ENCODE measurements at places on chromosomes 12 and 14.

DNA sequence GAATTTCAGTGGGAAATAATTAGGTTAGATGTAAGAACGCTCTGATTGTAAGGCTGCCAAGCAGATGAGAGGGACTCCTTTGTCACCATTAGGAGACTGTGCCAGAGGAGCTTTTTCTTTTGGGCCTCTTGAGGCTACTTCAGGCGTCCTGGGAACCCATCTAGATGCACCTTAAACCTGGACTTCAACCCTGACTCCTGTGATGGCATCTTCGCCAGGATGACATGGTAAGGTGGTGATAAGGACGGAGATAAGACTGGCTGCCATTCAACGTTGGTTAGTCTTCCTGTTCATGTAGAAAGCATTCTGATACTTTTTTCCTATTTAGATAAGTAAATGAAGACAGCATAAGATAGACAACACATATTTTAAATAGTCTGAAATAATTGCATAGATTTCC, 36.3 kb downstream of the STK38L start:
- no peak for DNase-seq

- no peak for DNase-seq
Measured at GRCh38 chr12:3077572-3078081, 448 bp downstream of the TSPAN9 start.

- DNase-seq: no peak
Measured at GRCh38 chr12:97404543-97404942, 58.1 kb upstream of the RMST start.

- no peak for DNase-seq
Measured at GRCh38 chr12:104579718-104580495, 123.2 kb downstream of the CHST11 start.

DNA sequence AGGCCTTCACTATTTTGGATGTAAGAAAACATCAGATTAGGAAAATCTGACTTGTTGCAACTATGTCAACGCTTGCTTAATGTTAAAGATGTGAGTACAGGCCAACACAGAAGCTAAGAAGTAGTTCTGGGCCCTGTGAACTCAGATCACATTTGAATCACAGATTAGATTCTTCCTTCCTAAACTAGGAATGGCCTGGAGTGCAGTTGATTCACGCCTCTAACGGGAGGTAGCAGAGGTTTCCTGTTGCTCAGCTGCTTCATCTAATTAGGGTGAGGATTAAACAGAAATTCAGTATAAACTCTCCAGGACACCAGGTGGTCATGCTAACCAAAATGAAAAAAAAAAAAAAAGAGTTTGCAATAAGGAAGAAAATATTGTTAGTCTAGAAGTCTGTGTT, 314.3 kb downstream of the TRHDE start:
- no peak for DNase-seq

GRCh38 chr14:78403278-78403815, 233.2 kb downstream of the NRXN3 start:
- no peak for DNase-seq

- no peak for DNase-seq
Measured at GRCh38 chr12:26841085-26841484, 8.1 kb upstream of the ITPR2 start.

GRCh38 chr12:69894800-69895383, 69.9 kb downstream of the MYRFL start:
- DNase-seq: no peak

GRCh38 chr14:67963960-67964812, 144.6 kb downstream of the RAD51B start:
- DNase-seq: no peak

GRCh38 chr14:74855945-74856344, 20.0 kb downstream of the PROX2 start:
- DNase-seq: no peak

DNA sequence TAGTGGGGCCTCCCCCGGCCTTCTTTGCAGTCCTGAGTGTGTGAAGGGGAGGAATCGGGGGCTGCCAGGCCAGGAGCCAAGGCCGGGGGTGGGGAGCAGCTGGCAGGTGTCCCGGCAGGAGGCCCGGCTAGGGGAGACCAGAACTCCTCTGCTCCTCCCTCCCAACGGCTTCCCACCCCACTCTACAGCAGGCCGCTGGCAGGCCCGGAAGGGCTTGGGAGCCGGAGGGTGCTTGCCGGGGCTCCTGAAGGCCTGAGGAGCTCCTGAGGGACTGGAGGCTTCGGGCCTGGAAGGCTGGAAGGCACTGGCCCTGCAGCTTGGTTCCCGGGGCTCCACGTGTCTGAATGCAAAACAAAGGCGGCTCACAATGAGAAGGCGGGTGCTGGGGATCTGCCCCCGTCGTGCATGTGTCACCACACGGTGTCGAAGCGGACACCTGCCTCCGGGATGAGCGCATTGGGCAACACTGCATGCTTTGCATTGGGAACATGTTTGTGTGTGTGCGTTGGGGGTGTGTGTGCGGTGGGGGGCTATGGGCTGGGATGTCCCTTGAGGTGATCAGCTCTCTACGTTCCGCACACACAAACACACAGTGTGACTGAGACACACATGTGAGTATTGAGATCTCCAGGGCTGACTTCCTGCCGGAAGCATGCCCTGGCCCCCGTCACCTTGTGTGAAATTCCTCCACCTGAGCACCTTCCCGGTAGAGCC, 30.9 kb upstream of the ANKRD9 start:
- DNase-seq: no peak

DNA sequence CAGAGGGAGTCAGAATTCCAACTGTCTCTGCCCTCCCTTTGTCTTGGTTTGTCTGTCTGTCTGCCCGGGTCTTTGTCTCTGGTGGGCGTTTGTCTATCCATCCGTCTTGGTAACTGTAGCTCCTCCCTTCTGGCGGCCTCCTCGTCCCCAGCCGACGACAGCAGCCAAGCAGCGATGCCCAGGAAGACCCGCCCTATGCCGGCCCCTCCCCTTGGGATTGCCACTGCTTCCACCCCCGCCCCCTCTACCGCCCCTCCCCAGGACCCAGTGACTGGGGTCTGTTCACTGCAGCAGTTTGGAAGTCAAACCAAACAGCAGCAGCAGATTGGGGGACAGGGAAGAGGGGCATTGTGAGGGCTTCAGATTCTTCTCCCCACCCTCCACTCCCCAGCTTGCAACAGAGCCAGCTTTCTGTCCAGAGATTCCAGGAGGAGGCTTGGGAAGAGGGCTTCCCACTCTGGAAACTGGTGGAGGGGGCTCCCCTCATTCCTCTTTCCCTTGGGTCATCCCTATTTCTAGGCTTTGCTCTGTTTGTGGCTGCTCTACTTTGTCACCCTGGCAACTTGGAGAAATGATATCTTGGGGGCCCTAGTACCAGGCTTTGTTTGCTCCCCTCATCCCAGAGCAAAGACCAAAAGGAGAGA, 2.4 kb upstream of the RARG start:
- no peak for DNase-seq

GRCh38 chr12:100311317-100311716, 44.3 kb downstream of the SCYL2 start:
- no peak for DNase-seq

GRCh38 chr14:51621654-51622053, 30.1 kb upstream of the FRMD6 start:
- no peak for DNase-seq

DNA sequence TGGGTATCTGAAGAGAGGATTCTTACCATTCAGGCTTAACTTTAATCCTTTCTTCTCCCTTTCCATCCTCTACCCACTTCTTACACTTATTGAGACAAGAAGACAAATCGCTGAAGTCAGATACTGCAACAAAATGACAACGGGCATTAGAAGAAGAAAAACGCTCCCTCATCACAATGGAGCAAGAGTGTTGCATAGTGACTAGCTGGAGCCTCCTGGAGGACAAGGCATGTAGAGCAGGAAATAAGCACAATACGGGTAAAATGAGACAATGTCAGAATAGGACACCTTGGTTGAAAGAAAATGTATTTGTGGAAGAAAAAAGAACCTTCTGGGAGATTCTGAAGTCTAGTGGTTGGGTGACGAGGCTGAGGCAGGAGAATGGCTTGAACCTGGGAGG, 501.0 kb downstream of the RERGL start:
- no peak for DNase-seq

- no peak for DNase-seq
Measured at GRCh38 chr14:69662636-69663299, 51.4 kb downstream of the SUSD6 start.

DNA sequence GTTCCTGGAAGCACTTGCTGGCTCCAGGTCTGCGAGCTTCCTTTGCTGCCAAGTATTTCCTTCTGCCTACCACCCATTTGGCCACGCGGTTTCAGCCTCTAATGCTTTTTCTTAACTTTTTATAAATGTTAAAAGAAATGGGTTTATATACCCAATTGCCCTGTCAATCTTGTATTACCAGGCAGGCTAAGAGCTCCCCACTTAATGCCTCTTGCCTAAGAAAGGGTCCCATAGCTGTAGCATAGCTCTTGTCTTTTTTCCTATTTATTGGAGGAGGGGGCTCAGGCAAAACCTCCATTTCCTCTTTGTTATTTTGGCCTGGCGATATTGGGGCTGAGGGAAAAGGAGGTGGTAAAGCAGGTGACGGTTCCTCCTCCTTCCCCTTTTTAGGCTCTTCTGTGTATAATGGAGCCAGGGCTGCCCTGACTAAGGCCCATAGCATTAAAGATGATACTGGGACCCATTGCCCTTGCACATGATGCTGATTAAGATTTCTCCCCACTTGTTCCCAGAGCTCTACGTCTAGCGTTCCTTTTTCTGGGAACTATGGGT, 21.6 kb upstream of the BLTP3B start:
- no peak for DNase-seq

- no peak for DNase-seq
Measured at GRCh38 chr12:100258127-100258526, 8.8 kb downstream of the DEPDC4 start.

DNA sequence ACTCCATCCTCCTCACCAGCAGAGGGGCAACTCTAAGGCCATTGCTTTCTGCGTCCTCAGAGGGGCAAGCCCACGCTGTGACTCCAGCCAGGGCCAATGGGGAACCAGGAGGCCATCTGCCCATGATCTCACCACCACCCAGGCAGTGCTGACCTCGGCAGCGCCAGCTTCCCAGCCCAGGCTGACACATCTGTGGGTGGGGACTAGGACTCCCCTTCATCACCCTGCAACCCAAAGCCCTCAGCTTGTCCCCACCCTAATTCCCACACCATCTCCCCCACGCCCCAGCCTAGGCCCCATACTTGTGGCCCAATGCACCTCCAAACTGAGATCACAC, 58.6 kb downstream of the VWF start:
- no peak for DNase-seq

- no peak for DNase-seq
Measured at GRCh38 chr12:121490401-121491281, 90.2 kb downstream of the KDM2B start.

DNA sequence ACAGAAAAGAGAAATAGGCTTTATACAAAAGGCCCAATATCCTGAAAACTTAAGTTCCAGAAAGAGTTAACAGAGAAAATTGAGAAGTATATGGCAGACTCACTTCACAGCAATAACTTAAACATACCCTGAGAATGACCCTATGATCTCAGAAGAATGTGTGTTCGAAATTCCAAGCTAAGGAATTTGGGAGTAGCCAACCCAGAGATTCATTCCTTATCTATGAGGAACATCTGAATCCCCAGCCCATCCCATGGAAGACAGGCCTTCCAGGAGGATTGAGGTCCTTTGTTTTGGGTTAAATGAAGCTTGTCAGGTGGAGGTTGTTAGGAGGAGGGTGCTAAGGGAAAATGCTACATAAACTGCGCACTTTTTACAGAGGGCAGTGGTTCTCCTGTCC, 7.5 kb upstream of the SAV1 start:
- no peak for DNase-seq

DNA sequence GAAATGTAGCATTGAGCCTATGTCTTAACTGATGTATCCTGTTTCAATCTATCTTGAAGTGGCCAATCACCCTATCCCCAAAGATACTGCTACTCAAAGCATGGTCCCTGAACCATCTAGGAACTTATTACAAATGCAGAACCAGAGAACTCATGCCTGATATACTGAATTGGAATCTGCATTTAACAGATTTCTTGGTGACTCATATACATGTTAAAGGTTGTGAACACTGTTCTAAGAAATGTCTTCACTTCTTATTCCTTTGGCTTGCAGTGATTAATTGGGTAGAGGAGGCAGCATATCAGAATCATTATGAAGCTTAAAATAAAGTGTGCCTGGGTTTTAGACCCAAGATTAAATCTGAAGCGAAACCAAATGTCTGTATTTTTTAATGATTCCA, 795.6 kb downstream of the DIO2 start:
- no peak for DNase-seq

GRCh38 chr12:67855103-67855502, 134.1 kb upstream of the IFNG-AS1 start:
- no peak for DNase-seq

DNA sequence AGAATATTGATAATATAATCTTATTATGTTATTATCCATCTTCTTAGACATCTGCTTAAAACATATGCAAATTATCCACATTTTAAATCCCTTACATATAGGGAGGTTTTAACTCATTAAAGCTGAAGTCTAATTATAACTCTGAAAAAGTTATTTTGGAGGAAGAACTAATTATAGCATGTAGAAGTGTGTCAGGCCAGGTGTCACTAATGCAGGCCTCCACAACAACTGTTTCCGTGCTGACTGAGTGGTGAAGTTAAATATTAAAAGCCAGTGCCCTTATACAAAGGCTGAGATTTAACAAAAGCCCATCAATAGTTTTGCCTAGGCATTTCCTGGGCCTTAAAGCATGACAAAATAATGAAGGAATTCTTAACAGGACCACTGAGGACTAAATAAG, 157.4 kb downstream of the LRRK2 start:
- DNase-seq: no peak

DNA sequence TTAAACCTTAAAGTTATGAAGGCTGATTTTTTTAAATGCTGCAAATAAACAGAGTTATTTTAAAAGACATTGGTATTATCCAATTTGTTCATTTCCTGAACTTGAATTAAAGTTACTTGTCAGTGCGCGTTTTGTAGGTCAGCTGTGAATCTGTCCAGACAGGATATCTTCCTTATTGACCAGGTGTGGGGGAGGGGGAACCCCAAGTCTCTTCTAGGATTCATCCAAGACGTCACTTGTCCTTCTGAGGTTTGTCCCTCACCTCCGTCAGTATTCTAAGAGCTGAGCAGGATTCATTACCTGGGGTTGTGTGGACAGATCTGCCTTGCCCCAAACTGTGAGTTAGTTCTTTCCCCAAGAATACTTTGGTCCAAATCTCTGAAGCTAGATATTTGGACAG, 8.8 kb upstream of the PRIMA1 start:
- DNase-seq: no peak

DNA sequence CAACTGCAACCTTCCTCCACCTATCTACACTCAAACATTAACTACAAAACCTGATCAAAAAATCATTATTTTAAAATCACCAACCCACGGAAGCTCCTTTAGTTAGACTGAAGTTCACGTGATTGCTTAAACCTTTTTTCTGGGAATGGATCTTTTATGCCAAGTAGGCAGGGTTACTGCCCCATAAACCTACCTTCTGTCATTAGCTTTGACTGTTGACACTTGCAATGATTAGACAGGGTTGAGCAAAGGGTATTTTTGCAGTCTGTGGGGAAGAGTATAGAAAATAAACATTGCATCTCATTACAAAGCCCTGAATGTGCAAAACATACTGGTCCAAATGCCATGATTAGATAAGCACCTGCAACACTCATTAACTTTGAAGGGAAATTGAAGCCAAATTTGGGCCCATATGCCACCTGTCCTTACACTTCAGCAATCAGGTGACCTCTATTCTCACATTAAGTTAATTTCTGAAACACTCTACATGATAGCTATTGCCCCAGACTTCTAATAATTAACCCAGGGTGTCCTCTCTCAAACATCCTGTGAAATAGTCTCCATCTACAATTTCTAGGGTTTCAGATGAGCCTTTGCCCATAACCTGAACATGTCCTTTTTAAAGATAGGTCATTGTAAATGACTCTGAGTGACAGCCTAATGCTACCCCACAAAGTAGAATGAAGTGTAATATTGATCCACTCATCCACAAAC, 156.0 kb upstream of the PLEKHG7 start:
- no peak for DNase-seq

All from activated T-helper 1 cell treated with Interleukin-2 at 50 U/mL for 16 hours (primary cell).